ENCODE measurements at places on chromosomes 3 and 15. TPM values are rescaled to one million over a fixed set of nuclear protein-coding genes. Genes with fewer than 3 reads are reported as not detected.

DNA sequence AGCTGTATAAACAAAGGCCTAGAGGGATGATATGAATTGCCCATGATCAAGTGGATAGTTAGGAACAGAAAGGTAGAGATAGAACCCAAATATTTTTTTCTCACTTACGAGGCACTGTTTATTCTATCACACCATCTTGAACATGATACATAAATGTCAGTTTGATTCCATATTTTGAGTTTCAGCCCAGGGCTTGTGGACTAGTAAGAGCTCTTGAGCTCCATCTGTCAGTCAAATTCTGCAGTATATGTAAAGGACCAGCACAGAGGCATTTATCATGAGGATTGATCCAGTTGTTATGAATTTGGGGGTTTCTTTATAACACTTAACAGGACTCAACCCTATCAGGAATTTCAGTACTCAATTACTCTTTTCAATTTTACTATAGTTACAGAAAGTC is 4.8 kb downstream of the SLC27A2 start:
- no peak for DNase-seq

CFAP20DC gene
- total RNA-seq: 3.6 TPM

- DNase-seq: no peak
Observed at GRCh38 chr3:27688053-27688452, 34.1 kb downstream of the EOMES start.

TWF2 gene
- total RNA-seq: 15.1 TPM

EXD1 gene
- 0.09 TPM for total RNA-seq

PLA2G4F gene
- not detected for total RNA-seq

DNA sequence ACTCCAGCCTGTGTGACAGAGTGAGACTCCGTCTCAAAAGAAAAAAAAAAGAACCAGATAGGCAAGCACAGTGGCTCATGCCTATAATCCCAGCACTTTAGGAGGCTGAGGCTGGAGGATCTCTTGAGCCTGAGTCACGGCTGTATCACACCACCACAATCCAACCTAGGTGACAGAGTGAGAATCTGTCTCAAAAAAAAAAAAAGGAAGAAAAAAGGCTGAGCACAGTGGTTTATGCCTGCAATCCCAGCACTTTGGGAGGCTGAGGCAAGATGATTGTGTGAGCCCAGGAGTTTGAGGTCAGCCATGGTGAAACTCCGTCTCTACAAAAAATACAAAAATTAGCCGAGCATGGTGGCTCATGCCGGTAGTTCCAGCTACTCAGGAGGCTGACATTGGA is 5.6 kb upstream of the NICN1 start:
- no peak for DNase-seq

- DNase-seq: no peak
Observed at GRCh38 chr3:66803206-66803605, 194.9 kb upstream of the KBTBD8 start.

GRCh38 chr15:45048794-45049631 is 26.0 kb downstream of the SORD start:
- DNase-seq: no peak

GRCh38 chr15:100919481-100920405 is 586 bp downstream of the LRRK1 start:
- no peak for DNase-seq

- DNase-seq: no peak
Observed at GRCh38 chr3:17580901-17581300, 161.5 kb downstream of the TBC1D5 start.

DNA sequence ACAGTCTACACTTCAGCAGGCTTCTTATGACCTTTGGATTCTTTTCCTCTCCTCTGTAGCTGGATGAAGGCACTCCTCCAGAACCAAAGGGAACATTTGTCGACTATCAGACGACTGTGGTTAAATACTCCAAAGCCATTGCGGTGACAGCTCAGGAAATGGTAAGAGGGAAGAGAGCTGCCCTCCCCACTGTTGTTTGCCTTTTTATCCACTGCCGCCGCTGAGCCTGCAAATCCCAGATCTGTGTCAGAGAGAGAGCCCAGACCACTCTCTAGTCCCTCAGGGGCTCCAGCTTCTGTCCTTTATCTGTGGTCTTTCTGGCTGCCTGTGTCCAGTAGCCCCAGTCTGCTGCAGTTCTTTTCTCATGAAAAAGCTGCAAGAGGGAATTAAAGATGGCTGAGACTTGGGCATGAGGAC is 261.5 kb upstream of the TPM1 start:
- no peak for DNase-seq

DNA sequence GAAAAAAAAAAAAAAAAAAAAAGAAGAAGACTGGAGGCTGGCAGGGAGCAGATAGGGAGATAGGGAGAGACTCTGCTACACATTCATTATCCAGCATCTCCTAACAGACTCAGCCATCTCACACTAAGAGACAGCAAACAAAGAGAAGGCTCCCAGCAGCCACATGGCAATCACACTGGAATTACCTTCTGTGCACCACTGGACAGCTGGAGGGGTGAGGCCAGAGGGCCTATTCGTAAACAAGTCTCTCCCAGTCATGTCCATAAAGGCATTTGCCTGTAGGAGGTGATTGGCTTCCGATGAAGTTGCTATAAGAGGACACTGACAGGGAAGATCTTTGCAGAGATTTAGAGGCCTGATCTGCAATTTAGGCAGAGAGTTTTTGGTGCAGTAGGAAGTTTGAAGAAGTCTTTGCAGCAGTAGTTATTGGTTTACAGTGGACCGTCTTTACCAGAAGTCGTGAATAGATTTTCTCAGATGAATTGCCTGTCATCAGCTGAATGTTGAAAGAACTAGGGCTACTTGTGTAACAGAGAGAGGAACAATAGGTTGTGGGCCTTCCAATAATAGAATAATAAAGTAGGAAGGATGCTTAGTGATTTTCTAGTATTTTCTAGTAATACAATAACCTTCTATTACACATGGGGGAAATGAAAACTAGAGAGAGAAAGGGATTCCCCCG is 89.7 kb downstream of the TP63 start:
- DNase-seq: no peak

DNA sequence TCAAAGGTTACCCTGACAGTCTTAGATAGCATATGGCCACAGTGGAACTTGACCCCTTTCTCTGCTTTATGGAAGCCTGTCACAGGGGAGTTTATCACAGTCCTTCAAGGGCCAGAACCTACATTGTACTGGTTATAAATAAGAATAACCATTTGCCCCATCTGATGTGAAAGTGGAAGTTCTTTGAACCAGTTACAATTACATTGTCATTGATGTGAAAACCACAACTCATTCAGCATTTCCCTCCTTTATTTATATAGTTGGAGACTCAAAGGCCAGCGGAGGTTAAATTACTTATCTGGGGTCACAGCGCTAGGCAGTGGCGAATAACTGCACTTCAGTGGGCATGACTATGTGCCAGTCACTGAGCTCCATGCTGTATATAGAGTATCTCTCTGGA is 60.5 kb upstream of the TBC1D5 start:
- no peak for DNase-seq

- no peak for DNase-seq
Observed at GRCh38 chr3:150080058-150080730, 109.5 kb upstream of the PFN2 start.

DNA sequence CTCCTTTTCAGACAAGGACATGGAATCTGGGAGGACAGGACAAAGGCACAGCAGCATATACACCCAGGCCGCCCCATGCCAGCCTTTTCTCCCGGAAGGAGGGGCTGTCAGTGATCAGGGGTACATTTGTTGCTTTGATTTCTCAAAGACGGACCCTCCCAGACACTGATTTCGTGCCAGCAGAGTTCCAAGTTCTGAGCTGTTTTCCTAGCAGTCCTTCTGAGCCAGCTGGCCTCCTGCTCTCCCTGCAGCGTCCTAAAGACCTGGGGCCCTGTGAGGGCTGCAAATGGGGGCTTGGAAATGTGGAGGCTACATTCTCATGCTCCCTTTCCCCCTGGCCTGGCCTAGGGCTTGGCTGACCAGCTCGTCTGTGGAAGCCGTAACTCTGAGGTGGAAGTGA is 22.3 kb downstream of the CTSH start:
- DNase-seq: no peak

NBEAL2 gene
- total RNA-seq: 8.2 TPM

- no peak for DNase-seq
Observed at GRCh38 chr15:69009341-69009740, 5.2 kb upstream of the NOX5 start.

GRCh38 chr3:48215466-48215865 is 7.8 kb upstream of the CAMP start:
- no peak for DNase-seq

DNA sequence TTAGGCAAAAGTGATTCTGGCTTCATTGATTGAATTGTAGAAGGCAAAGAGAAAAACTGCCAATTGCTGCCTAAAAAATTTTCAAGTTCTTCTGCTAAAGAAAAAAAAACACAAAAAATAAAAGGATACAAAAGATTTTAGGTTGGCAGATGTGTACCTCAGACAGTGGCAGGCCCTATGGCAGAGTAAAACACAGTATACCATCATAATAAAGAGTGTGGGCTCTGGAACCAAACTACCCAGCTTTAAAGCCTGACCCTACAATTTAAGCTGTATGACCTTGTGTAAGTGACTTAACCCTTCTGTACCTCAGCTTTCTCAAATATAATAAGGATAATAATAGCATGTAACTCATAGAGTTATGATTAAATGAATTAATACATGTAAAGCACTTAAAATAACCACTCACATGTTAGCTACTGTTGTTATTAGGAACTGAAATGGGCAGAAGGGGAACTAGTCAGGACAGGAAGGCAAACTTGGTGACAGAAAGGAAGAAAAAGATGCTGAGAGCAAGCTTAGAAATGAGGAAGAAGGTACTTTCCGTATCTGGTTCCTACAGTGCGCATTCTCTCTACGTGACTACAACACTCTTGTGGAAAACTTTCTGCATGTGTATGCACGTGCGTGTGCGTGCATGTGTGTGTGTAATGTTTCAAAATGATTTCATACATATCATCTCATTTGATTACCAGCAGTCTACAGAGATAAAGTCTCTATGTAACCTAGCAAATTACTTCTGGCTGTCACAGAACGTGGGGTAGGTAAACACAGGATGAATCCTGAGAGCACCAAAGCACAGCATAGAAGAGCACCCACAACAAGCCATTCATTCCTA is 13.6 kb upstream of the GATM start:
- no peak for DNase-seq

- DNase-seq: no peak
Observed at GRCh38 chr15:57692709-57693108, 13.8 kb upstream of the POLR2M start.

GRCh38 chr3:169610888-169611291 is 52.6 kb downstream of the MECOM start:
- no peak for DNase-seq

IQCF5 gene
- not detected for total RNA-seq

DNA sequence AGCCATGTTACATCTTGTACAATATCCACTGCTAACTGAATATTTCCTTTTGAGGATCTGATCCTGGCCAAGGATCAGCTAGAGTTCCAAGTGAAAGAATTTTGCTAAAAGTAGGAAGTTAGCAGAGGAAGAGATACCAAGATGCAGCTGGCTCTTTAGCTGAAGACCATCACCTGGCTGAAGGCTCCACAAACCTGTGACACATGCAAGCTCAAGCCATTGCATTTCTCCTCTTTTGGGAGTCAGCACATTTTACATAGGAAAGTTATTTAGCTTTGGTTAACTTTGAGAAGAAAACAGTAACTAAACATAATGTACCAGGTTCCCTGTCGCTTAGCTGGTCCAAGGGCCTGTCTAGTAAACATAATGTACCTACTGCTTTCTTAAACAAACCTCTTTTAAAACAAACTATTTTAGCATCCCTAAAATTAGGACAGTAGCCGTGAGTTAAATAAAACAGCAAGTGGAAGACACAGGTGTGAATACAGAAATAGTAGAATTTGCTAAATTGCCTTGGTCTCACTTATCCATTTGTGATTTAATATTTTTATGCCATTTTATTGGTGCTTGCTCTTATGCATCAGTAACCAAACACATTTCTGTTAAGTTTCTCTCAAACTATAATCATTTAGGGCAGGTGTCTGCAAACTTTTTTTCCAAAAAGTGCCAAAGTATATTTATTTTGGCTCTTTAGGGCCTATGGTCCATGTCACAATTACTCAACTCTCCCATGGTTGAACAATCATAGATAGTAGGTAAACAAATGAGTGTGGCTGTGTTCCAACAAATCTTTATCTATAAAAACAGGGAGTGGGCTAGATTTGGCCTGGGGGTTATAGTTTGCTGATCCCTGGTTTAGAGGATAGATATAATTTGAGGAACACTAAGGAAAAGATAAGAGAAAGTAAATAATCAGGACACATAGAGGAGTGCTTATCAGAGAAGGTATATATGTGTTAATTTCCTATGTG is 11.2 kb downstream of the GCSAM start:
- DNase-seq: no peak

DNA sequence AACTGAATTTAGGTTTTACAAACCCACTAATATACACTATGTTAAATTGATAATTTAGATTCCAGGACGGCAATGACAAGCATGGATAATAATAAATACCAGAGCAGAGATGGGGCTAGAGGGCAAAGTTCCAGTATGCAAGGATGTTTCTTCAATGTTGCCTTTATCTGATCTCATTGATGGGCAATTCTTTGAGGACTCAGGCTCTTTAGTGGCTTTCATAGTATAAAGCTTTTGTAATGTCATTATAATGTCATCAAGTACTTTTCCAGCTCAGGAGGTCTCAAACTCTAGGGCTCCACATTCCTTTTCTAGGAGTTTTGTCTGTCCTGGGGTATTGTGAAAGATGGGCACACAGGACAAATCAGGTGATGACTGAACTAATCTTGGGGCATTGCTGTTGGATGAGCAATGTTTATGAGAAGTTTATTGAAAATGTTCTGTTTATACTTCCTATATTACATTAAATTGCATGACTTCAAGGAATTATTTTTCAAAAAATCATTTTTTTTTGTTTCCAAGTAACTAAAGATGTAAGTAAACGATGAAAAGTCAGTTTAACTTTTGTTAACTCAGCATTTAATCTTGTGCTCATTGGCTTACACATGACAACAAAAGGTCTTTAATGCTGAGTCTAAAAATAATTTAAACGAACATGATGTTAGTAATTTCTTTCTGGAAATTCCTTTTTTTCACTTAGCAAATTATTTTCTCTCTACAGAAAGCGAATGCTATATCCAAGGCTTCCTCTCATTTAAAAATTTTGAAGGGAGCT is 116.4 kb downstream of the OXSM start:
- no peak for DNase-seq

ANKRD63 gene
- total RNA-seq: 0.27 TPM

GRCh38 chr3:188198001-188198400 is 44.0 kb downstream of the LPP start:
- DNase-seq: no peak

GRCh38 chr3:78610462-78611125 is 1157.2 kb downstream of the ROBO1 start:
- DNase-seq: no peak

Data from cerebellum (tissue), 4 donors.